Natural killer cell (primary cell): ENCODE measurements at places on chromosomes 1 and 21. TPM values are rescaled to one million over a fixed set of nuclear protein-coding genes. Genes with fewer than 3 reads are reported as not detected.

- no peak for DNase-seq
Measured at GRCh38 chr1:109573785-109574184, 25.4 kb downstream of the GNAI3 start.

DNA sequence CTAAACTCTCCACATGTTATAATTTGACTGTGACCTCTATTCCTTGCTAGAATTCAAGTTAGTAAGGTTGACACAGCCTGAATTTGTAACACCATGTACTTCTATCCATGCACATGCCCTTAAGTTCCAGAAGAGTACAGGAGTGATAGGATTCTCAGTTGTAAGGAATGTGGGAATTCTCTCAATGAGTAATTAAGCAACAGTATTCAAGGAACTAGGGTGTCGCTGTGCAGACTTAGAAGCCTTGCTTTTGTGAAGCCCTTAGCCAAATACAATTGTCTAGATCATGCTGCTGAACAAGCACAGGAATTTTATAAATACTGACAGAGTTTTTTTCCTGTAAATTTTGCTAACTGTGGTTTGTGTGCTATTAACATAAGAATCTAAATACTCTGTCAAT is 276.3 kb upstream of the PTBP2 start:
- no peak for DNase-seq

DNA sequence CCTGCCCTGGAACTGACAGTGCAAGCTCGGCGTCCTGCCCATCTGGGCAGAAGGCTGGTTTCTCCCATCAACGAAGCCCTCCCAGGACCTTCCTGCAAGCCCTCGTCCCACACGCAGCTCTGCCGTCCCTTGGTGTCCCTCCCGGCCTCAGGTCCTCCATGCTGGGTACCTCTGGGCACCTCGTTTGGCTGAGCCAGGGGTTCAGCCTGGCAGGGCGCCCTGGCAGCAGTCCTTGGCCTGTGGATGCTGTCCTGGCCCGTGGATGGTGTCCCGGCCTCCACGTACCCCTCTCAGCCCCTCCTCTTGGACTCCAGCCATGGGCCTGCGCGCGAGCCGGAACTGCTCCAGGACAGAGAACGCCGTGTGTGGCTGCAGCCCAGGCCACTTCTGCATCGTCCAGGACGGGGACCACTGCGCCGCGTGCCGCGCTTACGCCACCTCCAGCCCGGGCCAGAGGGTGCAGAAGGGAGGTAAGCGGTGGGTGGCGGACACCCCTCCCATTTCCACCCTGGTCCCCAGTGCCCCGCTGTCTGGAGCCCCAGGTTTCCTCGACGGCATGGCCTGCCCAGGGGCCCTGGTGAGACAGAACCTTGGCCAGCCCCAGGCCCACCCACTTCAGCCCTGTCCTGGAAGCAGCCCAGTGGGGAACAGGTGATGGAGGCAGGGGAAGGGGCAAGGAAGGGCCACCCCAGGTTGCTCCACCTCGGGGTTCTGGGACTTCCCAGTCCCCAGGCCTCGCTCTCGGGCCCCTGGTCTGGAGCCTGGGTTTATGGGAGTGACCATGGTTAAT is 3.5 kb downstream of the TNFRSF14 start:
- no peak for DNase-seq

DNA sequence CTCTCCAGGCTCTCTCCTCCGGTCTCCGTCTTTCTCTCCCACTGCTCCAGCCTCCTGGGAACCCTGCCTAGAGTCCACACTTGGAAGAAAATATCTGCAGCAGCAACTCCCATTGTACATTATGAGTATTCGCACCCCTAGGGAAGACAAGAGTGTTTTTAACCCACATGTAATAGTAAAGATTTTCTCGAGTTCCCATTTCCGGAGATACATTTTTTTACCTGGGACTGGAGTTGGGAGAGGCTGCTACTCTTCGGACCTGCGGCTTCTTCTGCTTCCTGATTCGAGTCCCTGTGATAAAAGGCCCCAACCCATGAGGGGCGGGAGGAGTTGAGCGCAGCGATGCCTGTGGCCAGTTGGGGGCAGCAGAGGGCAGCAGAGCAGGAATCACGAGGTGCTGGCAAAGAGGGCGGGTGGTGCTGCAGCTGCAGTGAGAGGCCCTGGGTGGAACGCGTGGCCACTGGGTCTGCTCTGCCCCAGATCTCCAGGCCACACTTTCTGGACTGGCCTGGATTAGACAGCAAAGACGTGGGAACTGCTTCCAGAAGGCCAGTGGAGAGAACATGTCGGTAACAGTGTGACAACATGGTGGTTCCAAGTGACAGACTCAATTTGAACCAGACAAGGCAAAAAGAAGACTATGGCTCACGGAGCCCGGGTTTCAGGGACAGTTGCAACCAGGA is 221.0 kb upstream of the CSF3R start:
- DNase-seq = peak; percentile 42

- no peak for DNase-seq
Measured at GRCh38 chr21:36354918-36355680, 30.1 kb upstream of the CHAF1B start.

DNA sequence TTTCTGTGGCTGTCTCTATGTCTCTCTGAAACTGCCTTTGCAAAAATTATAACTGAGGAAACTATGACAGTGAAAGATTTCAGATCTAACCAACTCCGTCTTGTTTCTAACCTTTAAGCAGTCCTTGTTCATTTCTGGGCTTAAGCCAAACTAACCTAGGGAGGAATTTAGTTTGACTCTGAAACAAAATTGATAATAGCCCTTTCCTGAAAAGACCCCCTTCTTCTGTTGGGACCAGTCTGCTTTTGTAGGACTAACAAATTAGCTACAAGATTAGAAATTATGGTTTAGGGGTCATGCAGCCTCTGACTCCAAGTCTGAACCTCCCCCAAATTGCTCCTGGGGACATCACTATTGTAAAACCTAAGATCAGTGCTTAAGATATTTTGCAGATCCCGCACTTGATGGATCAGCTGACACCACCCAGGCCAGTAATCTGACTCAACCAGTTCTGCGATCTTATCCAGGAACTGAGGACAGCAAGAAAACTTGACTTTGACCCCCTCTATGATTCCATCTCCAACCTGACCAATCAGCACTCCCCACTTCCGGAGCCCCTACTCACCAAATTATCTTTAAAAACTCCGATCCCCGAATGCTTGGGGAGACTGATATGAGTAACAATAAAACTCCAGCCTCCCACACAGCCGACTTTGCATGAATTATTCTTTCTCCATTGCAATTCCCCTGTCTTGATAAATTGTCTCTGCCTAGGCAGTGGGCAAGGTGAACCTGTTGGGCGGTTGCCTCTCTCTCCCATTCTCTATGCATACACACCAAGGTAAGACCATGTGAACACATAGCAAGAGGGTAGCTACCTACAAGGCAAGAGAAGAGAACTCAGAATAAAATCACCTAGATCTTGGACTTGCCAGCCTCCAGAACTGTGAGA is 11.1 kb upstream of the TRIM63 start:
- DNase-seq = no peak

DNA sequence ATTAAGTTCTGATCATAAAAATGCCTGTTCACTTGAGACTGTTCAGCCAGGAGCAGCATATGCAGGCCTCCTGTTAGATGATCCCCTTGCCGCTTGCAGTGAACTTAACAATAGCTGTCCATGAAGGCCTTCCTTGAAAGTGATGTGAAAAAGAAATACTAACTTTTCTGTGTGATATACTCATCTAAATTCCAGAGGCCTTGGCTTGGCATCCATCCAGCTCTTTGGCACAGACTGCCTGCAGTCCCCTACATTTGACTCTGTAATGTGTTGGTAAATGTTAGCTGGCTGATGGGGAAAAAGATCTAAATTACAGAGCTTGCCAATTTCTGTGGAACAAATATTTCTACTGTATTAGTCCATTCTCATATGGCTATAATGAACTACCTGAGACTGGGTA is 73.7 kb downstream of the KCNK2 start:
- DNase-seq = no peak

GRCh38 chr1:27436204-27437159 is 44.1 kb downstream of the GPR3 start:
- no peak for DNase-seq

GRCh38 chr21:27390384-27390783 is 423.5 kb upstream of the ADAMTS5 start:
- no peak for DNase-seq

DNA sequence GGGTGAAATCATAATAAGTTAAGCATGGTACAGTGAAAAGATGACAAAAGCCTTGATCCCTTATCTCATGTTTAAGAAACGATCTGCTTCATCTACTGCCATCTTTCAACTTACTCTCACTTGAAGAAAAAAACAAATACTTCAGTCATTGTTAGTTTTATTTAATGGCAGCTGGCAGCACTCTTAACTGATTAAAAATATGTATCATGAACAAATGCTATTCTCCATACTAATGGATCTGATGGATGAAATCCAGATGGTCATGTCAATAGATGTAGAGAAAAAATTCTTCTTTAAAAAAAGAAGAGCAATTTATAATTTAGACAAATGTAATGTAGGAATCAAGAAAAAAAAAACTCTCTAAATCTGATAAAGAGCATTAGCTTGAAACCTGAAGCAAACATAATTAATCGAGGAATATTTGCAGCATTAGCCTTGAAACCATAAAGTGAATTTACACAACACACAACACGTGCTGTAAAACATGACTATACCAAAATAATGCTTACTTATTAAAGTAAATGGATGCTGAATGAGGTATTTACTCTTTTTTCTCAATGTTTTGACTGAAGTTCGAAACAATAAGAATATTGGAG is 579.0 kb upstream of the ADAMTS5 start:
- no peak for DNase-seq

DNA sequence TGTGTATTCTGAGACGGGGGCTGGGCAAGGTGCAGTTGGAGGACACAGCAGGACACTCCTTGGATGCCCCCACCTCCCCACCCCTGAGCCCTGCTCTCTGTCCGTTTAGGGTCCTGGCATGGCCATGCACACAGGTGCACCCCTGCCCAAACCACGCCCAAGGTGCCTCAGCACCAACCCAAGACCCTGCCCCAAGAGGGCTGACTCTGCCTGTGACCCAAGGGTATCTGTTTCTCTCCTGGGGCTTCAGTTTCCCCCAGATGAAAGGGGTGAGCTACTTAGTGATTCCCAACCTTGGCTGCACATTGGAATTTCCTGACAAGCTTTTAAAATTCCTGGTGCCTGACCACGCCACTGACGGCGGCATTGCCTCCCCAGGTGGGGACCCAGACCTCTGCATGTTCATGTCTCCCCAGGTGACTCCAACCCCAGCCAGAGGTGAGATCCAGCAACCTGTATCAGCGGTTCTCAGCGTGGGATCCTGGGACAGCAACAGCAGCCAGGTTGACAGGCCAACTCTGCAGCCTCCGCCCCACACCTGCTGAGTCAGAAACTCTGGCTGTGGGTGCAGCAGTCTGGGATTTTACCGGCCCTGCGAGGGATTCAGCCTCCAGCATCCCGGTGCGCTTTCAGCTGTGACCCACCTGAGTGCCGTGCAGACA is 483.4 kb downstream of the NPHP4 start:
- no peak for DNase-seq

DNA sequence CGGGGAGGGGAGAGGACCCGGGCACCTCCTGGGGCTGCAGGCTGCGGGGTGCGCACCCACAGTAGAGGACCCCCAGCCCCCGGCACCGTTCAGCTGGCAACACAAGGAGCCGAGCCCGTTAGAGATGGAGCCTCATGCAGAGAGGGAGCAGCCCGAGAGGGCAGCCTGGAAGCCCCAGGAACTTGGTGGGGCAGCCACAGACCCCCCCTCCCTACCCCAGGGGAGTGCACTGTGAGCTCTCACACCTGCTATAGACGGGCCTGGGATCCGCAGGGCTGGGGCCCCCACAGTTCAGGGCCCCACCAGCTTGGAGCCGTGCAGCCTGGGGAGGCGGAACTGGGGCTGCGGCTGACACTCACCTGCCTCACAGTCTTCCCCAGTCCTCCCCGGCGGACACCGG is 47.0 kb downstream of the ARHGEF16 start:
- DNase-seq = no peak

GRCh38 chr1:180241716-180242544 is 11.9 kb downstream of the LHX4 start:
- no peak for DNase-seq

DNA sequence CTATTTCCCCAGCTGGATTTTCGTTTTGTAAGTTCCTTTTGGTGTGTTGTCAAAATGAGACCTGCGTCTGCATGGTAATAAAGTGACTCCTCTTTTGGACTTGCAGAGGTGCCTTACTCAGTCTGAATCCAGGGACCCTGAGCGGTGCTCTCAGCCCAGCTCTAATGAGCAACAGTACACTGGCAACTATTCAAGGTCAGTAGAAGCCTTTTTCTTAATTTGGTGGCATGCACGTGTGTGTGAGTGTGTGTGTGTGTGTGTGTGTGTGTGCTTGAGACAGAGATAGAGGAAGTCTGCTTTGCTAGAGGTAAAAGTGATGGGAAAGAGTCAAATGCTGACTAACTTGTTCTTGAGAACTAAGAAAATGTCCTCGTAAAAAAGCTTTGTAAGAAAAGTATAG is 105.4 kb downstream of the CD247 start:
- no peak for DNase-seq

DNA sequence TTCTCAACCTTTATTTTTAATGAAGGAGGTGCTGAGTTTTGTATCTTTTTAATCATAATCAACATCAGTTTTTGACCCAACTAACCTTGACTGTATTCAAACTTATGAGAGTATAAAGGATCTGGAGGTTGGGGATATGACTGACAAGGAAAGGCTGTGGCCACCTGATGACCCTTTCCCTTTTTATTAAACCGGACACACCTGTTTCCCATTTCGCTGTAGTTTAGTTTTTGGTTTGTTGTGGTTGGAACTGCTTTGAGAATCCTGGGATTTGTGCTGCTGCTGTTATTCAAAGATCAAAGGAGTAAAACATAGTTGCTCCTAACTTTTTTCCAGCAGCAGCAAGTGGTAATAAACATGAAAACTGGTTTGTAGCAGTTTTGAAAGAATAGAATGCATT is 12.4 kb downstream of the PRPF38A start:
- DNase-seq = no peak

GRCh38 chr1:1629430-1630190 is 2.4 kb upstream of the MMP23B start:
- DNase-seq = peak; percentile 90

- no peak for DNase-seq
Measured at GRCh38 chr1:171355727-171356126, 41.7 kb downstream of the FMO4 start.

- no peak for DNase-seq
Measured at GRCh38 chr1:70318191-70318590, 36.3 kb downstream of the ANKRD13C start.

- no peak for DNase-seq
Measured at GRCh38 chr1:207039380-207040180, 7.0 kb upstream of the C1orf116 start.

Gene PHLDA3
- 1.1 TPM for total RNA-seq

Gene TGFB2
- total RNA-seq = 0.07 TPM

Gene SLC5A9
- not detected for total RNA-seq

Gene TACSTD2
- total RNA-seq = 0.21 TPM

Gene SOX13
- total RNA-seq = 44.7 TPM

Gene PTGFR
- total RNA-seq = not detected

Gene MRPL24
- total RNA-seq = 15.9 TPM

Gene MATN1
- 1.7 TPM for total RNA-seq

Gene LRRC38
- total RNA-seq = not detected

Gene OR2W3
- total RNA-seq = 1.0 TPM

Gene RXRG
- not detected for total RNA-seq

Gene LDLRAD1
- total RNA-seq = not detected

Gene SH2D2A
- total RNA-seq = 312 TPM

Gene DCST2
- 0.32 TPM for total RNA-seq

Gene DYRK3
- total RNA-seq = 0.16 TPM
